Activated CD4-positive, alpha-beta T cell treated with anti-CD3 and anti-CD28 coated beads, Interleukin-2, amount 50 U/mL, for 4 hours (primary cell): ENCODE measurements at places on chromosomes 7 and 10.

GRCh38 chr7:44967571-44968446, 11.0 kb downstream of the MYO1G start:
- DNase-seq = no peak

DNA sequence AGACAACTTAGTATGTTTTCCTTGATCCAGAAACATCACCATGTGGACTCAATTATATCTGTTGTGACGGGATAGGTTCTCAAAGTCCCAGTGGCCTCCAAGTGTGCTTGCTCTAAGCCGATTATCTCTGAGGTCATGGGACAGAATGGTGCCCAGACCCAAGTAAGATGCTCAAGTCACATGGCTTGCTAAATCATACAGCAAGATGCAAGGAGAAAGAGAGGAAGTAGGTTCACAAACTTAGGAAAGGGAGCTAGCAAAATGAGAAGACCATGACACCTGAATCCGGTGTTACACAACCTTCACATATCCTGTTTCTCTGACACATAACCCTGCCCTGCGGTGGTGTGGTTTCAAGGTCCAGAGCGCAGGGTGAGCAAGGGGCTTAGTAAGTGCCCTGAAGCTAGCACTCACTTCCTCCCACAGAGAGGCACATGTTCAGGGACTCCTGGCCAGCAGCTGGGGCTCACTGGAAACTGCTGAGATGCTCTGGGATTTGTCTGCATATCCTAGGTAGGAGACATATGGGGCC, 590.9 kb upstream of the ANKRD30A start:
- DNase-seq = no peak

- no peak for DNase-seq
These were observed 28.2 kb downstream of the SKIDA1 start for GRCh38 chr10:21497177-21497807.

GRCh38 chr10:25059990-25060389, 43.6 kb downstream of the THNSL1 start:
- DNase-seq = no peak

DNA sequence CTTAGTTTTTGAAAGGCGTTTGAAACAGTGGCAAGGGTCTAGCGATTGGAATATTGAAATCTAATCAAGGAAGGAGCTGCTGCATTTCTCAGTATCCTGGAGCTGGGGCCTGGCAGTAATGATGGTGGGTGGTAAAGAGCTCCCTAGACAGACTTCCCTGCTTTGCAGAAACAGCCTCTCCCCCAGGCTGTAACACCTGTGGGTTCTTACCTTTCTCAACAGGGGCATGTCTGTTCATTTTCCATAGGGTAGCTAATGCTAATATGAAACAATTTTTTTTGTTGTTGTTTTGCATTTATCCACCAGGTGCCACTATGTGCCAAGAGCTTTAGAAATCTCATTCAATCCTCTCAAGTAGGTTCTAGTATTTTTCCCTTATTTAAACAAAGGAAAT, 345.5 kb downstream of the REEP3 start:
- DNase-seq = no peak

DNA sequence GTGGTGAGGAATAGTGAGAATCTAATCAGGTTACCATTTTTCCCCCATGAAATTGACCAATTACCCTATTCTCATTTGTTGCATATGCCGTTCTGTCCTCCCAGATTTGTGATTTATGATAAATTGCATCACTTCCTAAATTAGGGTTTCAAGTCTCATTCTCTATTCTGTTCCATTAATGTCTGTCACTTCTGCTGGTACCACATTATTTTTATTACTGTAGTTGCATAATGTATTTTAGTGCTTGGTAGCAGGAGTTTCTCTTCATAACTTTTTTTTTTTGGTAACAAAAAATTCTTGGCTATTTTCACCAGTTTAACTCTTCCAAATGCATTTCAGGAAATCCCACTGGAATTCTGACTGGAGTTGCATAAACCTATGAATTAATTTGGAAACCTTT, 44.0 kb upstream of the FAM133B start:
- DNase-seq = no peak

DNA sequence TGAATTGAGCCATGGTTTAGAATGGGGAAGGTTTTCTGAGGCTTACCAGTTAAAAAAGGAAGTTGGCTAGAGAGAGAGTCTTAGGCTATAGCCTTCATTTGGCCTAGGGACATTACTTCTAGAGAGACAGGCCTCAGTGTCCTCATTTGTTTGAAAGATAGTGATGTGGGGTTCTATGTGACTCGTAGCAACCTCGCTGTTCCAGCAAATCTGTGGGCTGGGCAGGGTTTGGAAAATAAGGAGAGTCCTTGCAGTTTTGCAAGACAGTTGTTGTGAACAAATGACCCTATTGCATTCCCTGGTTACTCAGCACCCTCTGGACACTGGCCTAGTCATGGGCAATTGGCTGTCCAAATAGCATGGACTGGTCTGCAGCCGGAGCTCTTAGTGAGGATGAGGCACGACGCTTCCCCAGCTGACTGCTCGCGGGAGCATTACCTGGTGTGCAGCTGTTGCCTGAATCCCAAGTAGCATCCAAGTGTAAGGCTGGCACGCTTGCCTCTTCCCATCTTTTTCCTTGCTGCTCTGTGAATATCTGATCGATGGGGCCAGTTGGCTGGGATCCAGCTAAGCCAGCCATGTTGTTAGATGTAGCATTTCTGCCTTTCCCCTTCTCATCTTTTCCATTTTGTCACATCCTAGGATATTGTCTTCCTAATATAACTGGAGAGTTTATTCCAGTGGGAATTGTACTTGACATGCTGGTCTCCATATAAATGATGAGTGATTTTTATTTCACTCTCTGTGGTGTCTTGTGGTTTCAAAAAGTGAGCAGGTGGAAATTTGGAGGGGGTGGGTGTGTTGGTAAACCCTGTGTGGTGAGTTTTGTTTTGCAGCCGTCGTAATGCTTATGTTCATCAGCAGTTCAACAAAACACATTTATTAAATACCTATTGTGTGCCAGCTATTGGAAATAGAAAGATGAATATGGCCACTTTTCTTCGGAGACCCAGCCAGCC, 99.8 kb downstream of the SND1 start:
- no peak for DNase-seq
